ENCODE measurements at places on chromosomes 4 and X.

DNA sequence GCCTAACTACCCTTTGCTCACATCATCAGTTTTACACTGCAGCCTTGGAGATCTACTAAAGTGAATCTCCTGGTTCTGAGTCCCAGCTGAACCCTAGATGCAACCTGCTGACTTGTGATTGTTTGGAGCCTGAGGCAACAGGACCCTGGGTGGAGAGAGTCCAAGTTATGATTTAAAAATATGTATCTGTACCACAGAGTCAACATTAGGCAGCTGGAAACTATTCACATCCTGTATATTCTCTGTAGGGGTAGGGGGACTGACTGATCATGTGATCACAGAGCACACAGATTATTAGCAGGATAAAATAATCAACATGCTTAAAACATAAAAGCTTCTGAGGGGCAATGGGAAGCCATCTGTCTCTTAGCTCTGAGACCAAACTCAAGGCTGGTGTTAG lies 52.1 kb downstream of the CT47B1 start:
- no peak for DNase-seq

DNA sequence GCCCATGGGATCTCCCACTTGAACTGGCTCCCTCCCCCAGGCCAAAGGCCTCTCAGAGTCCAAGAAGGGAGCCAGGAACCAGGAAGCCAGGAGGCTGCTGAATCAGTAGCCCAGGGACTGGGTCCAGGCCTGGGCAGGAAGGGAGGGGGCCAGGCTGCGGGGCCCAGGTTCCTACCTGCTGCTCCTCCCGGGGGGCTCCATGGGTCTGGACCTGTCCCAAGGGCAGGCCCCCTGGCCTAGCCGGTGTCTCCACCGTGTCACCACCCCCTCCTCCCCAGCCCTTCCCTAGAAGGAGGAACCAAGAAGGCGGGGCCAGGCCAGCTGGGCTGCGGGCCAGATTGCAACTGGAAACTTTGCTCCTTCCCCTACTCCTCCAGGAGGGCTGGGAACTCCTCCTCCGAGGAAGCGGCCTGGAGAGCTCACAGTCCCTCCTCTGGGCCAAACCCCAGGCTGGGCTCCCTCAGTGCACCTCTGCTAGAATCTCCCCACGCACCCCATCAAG lies at the start of gene IQSEC2:
Gene IQSEC2, minus strand, starts transcription at position 264 of the 502 bp plus-strand sequence.
- no peak for DNase-seq

- DNase-seq, result no peak
Observed at GRCh38 chr4:82818664-82819662, 20.4 kb upstream of the SCD5 start.

DNA sequence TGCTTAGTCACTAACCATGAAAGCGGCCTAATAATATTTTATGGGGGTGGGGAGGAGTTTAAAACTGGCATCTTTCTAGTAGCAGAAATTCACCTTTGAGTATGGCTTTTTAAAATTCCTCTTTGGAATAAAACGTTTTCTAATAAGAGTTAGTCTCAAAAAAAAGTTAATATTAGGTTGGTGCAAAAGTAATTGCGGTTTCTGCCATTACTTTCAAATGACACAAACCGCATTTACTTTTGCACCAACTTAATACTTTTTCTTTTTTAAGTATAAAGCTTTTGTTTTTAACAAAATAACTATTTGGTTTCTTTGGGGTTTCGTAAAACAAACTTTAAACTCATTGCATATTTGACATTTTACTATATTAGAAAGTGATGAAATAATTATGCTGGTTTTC lies 68.4 kb downstream of the FBXO8 start:
- DNase-seq, result no peak

- no peak for DNase-seq
Observed at GRCh38 chr4:150782311-150782710, 200.4 kb downstream of the MAB21L2 start.

- no peak for DNase-seq
Observed at GRCh38 chr4:68615699-68616422, 39.7 kb upstream of the UGT2B17 start.

GRCh38 chr4:149702414-149703293 lies 113.0 kb downstream of the IQCM start:
- no peak for DNase-seq

- DNase-seq, result no peak
Observed at GRCh38 chr4:25060963-25061340, 30.2 kb upstream of the LGI2 start.

DNA sequence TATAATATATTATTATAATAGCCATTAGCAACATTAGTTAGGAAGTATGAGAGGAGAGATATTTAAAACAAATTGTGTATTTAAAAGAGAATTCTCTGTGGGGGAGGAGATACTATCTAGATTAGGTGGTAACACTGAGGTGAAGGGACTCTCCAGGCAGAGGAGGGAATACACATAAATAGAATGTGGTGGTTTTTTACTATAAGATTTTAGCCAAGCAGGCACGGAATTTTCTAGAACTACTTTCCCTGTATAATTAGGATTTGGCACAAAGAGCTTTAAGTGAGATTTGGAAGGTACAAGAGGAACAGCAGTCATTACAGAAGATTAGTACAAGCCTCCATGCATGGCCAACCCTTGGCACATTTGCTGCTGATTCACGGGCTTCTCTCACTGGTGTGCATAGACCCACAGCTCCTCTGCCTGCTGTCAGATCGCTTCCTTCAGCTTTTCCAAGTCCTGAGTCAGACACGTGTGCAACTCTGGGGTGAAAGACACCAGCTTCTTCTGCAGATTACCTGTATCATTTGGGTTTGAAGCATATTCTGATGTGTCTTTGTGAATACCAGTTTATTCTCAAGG lies 685.5 kb downstream of the KCTD8 start:
- DNase-seq, result no peak

DNA sequence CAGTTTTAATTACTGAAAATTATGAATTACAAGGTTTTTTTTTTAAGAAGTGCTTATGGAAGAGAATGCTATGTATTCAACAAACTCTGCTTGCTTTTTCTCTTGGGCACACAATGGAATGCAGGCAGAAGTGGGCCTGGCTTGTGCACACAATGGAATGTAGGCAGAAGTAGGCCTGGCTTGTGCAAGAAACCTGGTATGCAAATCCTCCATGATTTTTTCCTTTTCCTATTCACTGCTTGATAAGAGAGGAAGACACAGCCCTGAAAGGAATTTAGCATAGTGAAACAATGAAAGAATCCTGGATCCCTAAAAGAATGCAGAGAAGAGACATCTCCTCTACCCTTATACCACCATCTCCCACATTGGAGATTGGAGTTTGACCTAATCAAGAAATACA lies 138.4 kb downstream of the COL25A1 start:
- no peak for DNase-seq

GRCh38 chr4:164997941-164998340 lies 20.5 kb upstream of the TRIM61 start:
- no peak for DNase-seq

GRCh38 chrX:73214426-73215094 lies at the start of gene NAP1L2:
TSS of gene NAP1L2 (minus strand) at chrX:73214851. CDS start at chrX:73214492, 359 bp downstream.
- peak; percentile 5 for DNase-seq

GRCh38 chrX:21487832-21488231 lies 113.6 kb downstream of the CNKSR2 start:
- DNase-seq, result no peak

DNA sequence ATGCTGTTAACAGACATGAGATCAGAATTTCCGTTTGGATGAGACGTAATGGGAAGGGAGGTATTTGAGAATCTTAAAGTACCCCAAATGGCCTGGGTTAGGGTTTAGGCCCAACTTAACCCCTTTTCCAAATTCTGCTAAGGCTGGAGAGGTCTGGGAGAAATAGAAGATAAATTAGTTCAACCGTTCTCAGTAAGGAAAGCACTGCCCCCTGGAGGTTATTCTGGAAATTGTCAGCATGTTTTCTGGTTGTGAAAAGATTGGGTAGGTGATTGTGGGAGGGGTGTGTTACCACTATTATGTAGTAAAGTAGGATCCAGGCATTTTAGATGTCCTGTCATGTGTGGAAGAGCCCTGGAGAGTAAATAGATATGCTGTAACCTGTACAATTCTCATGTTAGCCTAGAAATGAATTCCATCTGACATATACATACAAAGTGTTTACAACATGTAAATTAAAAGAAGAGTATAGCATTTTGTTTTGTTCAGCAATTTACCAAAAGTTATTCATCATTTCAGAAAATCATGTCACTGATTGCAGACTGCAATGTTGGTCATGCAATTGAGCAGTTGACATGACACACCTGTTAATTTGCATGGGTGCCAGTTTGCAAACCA lies 26.8 kb upstream of the GRXCR1 start:
- peak; percentile 4 for DNase-seq

Data from stimulated activated CD8-positive, alpha-beta memory T cell treated with anti-CD3 and anti-CD28 coated beads, Interleukin-2, amount 100 ng/mL, for 48 hours (primary cell).